ENCODE measurements at places on chromosomes 1 and 21.

GRCh38 chr1:10834770-10835412 is 38.4 kb upstream of the CASZ1 start:
- DNase-seq = no peak

- DNase-seq = no peak
Observed at GRCh38 chr1:154440036-154440804, 35.1 kb downstream of the IL6R start.

- DNase-seq = no peak
Observed at GRCh38 chr21:26783466-26784195, 61.6 kb downstream of the ADAMTS1 start.

DNA sequence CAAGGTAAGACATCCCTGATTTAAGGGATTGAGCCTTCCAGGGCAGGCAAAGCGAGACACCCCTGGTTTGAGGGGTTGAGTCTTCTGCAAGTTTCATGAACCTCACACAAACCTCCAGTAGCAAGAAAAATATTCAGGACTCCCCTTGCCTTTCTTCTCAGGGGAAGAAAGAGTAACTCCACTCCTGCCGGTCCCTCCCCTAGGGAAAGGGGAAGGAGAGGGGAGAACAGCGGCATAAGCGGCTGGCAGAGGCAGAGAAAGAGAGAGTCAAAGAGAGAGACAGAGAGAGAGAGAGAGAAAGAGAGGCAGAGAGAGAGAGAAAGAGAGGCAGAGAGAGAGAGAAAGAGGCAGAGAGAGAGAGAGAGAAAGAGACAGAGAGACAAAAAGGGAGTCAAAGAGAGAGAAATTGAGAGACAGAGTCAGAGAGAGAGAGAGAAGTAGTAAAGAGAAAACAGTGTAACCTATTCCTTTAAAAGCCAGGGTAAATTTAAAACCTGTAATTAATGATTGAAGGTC is 29.5 kb upstream of the CBR3 start:
- no peak for DNase-seq

- DNase-seq = peak; percentile 11
Observed at GRCh38 chr1:205171369-205171768, 40.1 kb downstream of the DSTYK start.

DNA sequence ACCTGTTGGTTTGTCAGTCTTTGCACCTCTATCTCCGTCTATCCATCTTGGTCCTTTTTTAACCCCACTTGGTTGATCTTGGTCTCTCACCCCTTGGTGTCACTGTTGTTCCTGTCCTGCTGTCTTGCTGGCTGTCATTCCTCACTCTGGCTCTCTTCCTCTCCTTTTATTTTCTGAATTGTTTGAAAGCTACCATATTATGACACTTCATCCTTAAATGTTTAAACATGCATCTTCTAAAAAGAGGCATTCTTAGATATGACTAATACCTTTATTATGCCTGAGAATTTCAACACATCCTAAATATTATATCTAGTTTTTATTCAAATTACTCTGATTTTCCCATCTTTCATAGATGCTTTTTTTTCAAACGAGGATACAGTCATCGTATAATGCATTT is 37.0 kb downstream of the BACH1 start:
- DNase-seq = no peak

Measured in CD4-positive, alpha-beta memory T cell (primary cell).